ENCODE measurements at places on chromosomes 1 and 21.

DNA sequence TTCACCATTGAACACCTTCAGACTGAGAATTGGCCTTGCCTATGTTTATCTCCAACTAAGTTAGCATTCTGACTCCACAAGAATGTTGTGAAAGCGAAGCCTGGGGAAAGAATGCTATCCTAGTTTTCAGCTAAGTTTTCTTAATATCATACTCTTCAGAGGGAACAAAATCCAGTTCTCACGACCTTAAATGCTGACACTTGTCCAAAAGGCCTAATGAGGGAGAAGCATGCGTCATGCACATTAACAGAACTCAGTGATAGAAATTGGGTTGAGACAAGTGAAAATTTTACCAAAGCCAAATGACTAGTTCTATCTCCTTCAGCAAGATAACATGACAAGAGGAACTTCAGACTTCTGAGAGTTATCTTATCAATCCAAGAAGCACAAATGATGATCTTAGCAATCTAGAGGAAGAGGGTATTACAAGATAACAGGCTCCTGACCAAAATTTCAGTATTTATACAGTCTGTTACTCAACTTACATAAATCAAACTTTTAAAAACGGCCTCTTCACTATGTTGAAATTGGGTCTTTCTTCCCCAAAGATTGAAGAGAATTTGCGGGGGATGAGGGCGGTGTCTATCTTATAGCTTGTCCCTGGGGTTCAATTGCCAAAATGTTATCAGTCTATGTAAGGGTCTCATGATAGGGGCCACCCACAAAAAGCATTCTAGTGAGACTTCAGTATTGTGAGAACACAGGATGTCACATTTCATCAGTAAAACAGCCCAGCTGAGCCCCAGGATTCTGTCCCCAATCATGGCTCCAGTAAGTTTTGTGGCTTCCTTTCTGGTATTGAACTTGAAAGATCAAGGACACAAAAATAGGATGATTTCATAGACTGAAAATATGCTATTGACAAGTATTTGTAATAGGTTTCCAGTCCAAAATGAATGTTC lies 26.5 kb upstream of the SLC45A3 start:
- no peak for DNase-seq

- DNase-seq, result no peak
These were observed 7.3 kb downstream of the GNG4 start for GRCh38 chr1:235642011-235642942.

DNA sequence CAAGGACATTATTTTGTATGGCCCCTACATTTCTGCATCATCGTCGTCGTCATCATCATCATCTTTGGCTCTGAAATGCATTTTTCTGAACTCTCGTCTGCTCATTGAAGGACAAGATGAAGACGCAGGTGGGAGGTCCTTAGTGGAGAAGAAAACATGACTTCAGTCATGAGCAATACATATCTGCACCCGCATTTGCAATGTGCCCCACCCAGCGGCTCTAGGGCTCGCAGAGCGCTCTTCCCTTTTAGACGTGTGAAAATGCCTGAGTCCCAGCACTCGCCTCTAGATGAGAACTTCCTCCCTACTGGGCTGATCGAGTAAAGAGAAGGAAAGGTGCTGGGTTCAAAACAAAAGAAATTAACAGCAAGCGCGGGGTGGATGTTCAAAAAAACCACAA lies 10.1 kb downstream of the C1orf174 start:
- no peak for DNase-seq

- no peak for DNase-seq
These were observed 191.0 kb upstream of the NRIP1 start for GRCh38 chr21:15255763-15256162.

DNA sequence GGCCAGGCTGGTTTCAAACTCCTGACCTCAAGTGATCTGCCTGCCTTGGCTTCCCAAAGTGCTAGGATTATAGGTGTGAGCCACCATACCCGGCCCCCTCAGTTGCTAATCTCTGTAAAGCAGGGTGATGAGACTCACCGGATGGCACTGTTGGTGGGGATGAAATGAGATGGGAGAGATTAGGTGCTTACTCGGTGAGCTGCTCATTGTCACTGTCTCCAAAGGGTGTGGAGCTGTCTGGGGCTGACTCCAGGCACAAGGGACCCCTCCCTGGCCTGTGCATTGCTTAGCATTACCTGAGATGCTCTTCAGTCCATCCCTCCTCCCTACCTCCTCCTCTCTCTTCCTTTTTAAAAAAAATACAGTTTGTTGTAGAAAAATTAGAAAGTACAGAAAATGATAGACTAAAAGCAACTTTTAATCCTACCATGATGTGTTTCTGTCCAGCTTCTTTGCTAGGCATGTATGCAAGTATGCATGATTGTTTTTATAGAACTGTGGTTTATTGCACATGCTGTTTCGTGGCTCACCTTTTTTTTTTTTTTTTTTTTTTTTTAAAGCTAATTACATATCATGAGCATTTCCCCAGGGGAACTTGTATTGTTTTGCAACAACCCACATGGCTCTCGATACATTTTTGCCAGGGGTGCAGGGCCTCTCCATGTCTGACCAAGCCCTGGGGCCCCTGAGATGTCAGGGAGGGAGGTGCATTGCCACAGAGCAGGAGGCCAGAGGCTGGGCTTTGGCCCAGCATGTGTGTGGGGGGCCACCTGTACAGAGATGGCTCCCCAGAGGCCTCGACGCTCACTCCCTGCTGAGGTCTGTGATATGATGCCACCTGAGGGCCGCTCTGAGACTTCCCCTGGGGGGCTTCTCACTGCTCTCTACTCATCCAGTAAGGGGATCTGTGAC lies 55.4 kb downstream of the ARHGEF10L start:
- no peak for DNase-seq

GRCh38 chr1:85244271-85245061 lies 15.0 kb downstream of the C1orf52 start:
- DNase-seq, result no peak

GRCh38 chr1:41800311-41800829 lies 118.4 kb downstream of the HIVEP3 start:
- DNase-seq, result no peak

- no peak for DNase-seq
These were observed 45.8 kb downstream of the GDAP2 start for GRCh38 chr1:117883616-117884015.

- no peak for DNase-seq
These were observed 277.6 kb downstream of the DSCAM start for GRCh38 chr21:40569357-40569756.

GRCh38 chr1:93595266-93595665 lies 86.4 kb downstream of the BCAR3 start:
- no peak for DNase-seq

GRCh38 chr1:184014271-184014670 lies 23.3 kb downstream of the COLGALT2 start:
- DNase-seq, result no peak

DNA sequence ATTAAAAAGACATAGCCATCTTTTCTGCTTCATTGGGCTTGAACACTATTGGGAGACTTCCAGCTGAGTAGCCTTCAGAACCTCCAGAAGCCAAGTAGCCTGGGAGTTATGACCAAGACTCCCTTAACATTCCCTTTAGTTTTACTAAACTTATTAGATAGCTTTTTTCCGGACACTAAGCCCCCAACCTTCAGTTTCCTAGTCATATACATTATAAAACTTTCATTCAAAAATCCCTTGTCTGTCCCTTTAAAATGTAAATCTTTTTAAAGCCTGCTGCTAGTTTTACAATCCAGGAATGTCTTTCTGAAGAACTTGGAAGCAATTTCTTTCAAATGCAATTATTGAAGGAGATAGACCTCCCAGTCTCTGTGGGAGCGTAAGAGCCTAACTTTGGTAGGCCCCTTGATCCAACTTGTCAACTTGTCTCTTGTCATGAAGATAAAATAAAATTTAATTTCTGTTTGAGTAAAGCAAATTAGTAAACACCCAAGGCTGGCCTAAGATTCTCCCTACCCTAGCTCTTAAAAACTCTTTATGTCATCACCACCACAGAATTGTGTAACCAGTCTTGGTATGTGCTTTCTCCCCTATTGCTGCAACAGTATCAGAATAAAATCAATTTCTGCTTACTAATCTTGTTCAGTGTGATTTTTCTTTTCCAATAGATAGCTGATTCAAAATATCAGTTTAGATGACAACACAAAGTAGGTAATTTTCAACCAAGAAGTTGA lies 796.2 kb downstream of the PLA2G4A start:
- no peak for DNase-seq

- DNase-seq, result no peak
These were observed 32.3 kb upstream of the GPR52 start for GRCh38 chr1:174415506-174415905.

GRCh38 chr1:89974696-89975470 lies 20.0 kb upstream of the ZNF326 start:
- no peak for DNase-seq

GRCh38 chr1:66275601-66276023 lies 258.3 kb upstream of the SGIP1 start:
- no peak for DNase-seq

- no peak for DNase-seq
These were observed 13.5 kb downstream of the ZYG11A start for GRCh38 chr1:52856026-52856425.

GRCh38 chr1:25501235-25502058 lies 42.0 kb upstream of the LDLRAP1 start:
- no peak for DNase-seq

- DNase-seq, result no peak
These were observed 121.3 kb downstream of the CACNA1E start for GRCh38 chr1:181604482-181605249.

DNA sequence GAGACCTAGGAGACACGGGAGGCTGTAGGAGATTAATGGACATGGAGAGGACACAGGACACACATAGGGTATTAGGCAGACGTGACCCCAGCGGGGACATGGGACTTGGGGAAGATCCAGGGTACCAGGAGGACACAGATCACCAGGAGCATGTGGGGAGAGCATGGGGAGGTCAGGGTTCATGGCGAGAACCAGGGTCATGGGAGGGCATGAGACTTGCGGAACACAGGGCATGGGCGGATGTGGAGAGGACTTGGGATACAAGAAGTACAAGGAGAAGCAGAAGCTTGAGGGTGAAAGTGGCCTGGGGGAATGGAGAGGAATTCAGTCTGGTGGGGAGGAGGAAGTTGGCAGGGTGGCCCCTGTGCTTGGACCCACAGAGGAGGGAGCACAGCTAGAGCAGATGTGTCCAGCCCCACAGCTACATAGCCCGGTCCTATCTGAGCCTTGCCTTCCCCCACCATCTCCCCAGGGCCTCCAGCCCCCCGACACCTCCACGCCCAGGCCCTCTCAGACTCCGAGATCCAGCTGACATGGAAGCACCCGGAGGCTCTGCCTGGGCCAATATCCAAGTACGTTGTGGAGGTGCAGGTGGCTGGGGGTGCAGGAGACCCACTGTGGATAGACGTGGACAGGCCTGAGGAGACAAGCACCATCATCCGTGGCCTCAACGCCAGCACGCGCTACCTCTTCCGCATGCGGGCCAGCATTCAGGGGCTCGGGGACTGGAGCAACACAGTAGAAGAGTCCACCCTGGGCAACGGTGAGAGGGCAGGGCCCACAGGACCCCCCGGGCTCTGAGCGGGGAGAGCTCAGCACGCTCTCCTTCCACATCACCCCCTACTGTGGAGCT lies 12.1 kb downstream of the TIE1 start:
- no peak for DNase-seq

- no peak for DNase-seq
These were observed 12.8 kb upstream of the LRRC52 start for GRCh38 chr1:165531021-165531420.

DNA sequence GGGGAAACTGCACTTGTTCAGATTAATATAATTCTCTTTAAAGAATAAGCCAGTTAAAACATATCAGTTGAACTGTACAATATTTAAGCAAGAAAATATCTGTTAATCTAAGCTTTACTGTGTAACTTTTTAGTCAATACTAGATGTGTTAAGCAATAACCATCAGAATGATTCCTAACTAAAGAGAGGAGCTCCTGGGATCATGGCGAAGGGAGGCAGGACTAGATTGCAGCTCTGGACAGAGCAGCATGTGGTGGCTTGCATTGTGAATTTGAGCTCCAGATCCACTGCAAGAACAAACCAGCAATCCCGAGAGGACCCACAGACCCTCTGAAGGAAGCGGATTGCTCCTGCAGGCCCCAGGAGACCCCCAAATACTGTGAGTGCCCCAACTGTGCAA lies 21.9 kb downstream of the LYST start:
- no peak for DNase-seq

GRCh38 chr1:115347282-115347681 lies 9.2 kb upstream of the NGF start:
- DNase-seq, result no peak

DNA sequence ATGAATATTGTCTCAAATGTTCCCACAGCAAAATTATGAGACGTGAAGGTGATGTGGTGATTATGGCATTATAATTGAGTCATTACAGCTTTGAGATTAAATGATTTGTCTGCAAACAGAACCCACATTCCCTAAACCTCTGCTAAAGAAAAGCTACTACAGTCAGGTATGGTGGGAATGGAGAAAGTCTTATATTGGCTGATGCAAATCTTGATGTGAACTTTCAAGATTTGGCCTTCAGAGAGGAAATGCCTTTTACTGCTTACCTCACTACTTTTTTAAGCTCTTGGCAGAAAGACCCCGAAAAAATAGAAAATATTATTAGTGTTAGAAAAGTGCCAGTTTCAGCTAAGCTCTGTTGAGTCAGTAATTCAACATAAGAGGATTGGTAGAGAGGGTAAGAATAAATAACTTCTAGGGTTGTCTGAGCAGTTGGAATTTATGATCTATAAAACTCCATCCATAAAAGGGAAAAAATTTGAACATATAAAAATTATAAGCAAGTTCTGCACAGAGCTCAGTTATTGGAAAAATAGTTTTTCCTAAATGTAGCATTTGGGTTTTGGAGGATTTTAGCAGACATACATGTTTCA lies 47.8 kb upstream of the RGS5 start:
- DNase-seq, result no peak

GRCh38 chr1:226586650-226587422 lies 38.3 kb downstream of the STUM start:
- DNase-seq, result no peak

GRCh38 chr1:212233321-212233720 lies 51.9 kb upstream of the PPP2R5A start:
- no peak for DNase-seq

- DNase-seq, result no peak
These were observed 55.0 kb downstream of the ALG14 start for GRCh38 chr1:95017775-95018174.

Data from amniotic stem cell (primary cell).